ENCODE measurements at places on chromosomes 13 and 19.

GRCh38 chr13:36067746-36068381, 63.3 kb downstream of the DCLK1 start:
- no peak for DNase-seq

DNA sequence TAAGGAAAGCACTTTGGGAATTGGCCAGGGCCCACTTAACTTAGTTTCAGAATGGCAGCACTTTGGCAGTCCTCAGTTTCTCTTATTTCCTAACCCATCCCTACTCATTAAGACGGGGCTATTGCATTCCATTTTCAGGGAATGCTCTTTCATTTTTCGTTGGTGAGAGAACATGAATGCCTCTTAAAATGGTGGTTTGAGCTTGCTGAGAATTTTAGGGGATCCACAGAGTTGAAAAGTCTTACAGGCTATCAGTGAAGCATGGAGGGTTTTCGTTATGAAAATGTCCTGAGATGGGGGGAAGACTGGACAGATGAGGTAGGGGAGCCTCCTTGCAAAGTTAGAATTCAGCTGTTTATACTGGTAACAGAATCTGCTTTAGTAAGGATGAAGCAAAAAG, 71.4 kb downstream of the LRCH1 start:
- no peak for DNase-seq

DNA sequence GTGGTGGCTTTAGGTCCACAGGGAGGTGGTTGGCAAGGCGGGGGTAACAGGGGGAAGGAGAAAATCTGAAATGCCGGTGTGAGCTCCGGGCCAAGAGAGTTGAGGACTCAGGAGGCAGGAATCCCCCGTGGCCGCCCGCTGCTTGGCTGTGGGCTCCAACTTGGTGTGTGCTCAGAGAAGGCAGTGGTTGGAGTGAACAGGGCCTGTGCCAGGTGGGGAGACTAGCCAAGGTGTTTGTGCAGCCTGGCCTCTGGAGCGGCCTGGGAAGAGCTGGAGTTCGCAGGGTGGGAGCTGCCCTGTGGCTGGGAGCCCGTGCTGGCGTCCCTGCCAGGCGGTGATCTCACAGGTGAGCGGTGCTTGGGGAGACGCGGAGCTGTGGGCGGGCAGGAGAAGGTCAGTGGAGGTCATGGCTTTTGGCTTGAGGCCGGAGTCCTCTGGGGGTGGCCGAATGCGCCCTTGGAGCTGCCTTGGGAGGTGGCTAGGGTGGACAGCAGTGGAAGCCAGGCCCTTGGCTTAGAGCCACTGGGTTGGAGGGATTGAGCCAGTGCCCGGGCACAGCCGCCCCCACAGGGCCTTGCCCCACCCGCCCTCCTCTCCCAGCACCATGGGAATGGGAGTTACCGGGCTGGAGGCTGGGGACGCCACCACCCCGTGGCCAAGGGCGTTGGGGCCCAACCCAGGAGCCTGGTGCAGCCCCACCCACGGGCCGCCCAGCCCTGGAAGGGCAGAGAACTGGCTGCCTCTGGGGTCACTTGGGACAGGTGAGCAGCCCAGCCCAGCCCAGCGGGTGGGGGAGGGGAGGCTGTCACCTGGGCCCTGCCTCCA, 7.1 kb upstream of the CIRBP start:
- no peak for DNase-seq

- no peak for DNase-seq
Measured at GRCh38 chr13:114092468-114092867, 40.0 kb downstream of the RASA3 start.

- DNase-seq, result no peak
Measured at GRCh38 chr13:24232474-24232873, 72.0 kb downstream of the SPATA13 start.

- no peak for DNase-seq
Measured at GRCh38 chr13:97121894-97122293, 100.2 kb upstream of the MBNL2 start.
